ENCODE measurements at places on chromosomes 3 and 15.

- no peak for DNase-seq
These were observed 322.6 kb upstream of the NECTIN3 start for GRCh38 chr3:110749006-110749405.

DNA sequence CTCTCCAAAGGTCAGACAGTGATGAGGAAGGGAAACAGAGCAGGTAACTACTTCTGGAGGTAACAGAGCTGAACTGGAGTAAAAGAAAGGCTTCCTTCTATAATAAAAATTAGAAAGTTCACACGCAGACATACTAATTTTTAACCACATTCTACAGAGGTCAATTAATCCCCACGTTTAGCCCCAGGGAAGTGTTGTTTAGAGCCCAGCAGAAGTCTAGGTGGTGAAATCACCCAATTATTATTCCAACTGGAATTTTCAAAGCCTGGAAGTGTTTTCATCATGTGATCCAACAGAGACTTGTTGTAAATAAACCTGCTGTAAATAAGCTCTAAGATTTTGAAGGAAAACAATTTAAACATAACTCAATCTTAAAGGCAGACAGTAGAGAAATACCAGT lies 6.8 kb downstream of the ALDH1A2 start:
- DNase-seq, result no peak

GRCh38 chr15:73368301-73369136 lies at the start of gene HCN4:
HCN4 (minus strand) TSS chr15:73368958; CDS start chr15:73368270, 688 bp downstream.
- DNase-seq, result no peak

DNA sequence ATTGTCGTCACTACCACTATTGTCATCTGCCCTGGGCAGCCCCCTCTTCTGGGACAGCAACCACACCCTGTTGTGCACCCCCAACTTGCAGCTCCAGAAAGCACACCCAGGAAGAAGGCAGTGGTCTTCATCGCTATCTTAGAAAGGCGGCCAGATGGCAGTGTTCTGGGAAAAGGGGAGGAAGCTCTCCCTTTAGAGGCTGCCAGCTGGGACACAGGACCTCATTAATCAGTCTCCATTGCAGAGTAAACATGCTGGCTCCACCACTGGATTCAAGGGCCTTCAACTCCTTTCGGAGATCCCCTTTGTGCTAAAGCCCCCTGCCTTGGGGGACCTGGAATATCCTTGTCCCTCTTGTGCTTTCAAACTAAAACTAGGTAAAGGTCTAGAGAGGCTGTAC lies 199.3 kb upstream of the LINGO1 start:
- no peak for DNase-seq

DNA sequence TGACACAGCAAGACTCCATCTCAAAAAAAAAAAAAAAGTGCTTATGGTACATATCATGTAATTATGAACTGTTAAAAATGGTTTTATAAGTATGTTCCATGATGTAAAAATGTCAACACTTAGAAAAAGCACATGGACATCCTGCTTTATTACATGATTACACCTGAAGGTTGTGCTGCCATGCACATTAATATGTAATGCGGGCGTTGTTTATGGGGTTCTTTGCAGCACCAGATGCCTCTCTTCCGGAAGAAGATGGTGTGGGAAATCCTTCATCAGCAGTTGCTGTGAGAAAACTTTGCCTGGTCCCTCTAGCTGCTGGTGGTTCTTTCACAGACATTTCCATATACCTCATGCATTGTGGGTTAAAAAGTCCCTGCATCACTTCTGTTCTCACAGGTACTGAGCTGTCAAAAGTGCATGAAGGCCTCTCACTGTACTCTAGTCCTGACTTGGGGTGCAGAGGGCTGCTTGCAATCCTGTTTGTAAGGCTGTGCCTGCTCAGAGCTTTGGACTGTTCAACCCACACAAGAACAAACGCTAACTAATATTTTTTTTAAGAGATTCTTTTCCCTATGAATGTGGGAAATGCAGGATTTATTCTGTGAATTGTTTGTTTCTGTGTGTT lies 43.6 kb downstream of the SENP2 start:
- no peak for DNase-seq

DNA sequence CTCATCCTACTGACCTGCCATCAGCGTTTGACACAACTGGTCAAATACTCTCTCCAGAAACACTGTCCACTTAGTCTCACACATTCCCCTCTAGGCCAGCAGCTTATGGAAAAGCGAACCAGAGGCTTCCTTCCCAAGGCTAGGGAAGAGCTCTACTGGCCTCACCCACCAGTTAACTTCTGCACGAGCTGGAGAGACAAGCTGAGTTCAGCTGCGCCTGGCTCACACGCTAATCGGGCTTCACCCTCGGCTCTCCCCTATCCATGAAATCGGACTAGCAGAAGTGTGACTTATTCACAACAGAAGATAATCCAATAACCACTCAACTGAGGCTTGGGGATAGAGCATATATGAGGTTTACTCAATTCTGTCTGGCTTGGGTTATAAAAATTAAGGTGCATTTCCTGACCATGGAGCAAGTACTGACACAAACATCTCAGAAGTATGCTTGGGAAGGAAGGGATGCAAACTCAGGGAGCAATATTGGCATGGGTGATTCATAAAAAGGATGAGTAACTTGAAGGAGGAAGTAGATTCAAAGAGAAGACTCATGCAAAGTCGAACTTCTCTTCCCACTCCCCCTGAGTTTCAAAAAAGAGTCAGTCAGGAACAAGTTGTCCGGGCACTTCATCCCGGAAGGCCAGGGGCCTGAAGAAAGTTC lies 73.1 kb downstream of the XXYLT1 start:
- DNase-seq, result no peak

DNA sequence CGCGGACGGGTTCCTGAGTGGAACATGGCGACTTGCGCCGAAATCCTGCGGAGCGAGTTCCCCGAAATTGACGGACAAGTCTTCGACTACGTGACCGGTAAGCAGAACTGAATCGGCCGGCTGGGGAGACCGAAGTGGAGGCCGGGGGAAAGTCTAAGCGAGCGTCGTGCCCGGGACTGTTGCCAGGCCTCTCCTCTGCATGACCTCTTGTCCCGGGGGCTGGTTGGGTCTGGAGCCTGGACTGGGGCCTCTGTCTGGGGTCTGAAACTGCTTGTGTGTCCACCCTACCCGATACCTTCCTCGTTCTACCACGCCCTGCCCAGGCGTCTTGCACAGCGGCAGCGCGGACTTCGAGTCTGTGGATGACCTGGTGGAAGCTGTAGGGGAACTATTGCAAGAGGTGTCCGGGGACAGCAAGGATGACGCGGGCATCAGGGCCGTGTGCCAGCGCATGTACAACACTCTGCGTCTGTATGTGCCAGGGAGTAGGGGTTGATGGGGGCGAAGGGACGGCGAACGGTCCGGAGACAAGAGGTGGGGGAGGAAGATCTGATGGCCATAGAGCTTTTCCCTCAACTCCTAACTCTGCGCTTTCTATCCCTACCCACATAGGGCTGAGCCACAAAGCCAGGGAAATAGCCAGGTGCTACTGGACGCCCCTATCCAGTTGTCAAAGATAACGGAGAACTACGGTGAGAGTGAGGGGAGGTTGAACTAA lies at the start of gene ABCF3:
TSS of gene ABCF3 (plus strand) at position 16 of the 718 bp plus-strand sequence. CDS start at position 25, 9 bp downstream.
- DNase-seq, result no peak

DNA sequence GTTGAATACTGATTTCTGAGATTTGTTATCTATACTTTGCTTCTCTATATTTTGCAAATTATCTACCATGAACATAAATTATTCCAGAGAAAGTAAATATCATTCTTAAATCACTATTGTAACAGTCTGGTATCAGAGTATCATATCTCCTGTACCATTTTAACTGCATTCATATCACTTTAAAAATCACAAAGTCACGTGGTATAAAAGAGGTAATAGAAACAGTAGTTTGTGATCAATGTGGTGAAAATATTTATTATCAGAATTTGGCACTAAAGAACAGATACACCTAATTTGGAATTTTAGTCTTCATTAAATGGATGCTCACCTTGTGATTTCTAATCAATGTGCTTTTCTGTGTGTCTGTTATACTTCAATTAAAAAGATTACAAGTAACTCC lies 47.8 kb downstream of the P3H2 start:
- no peak for DNase-seq

DNA sequence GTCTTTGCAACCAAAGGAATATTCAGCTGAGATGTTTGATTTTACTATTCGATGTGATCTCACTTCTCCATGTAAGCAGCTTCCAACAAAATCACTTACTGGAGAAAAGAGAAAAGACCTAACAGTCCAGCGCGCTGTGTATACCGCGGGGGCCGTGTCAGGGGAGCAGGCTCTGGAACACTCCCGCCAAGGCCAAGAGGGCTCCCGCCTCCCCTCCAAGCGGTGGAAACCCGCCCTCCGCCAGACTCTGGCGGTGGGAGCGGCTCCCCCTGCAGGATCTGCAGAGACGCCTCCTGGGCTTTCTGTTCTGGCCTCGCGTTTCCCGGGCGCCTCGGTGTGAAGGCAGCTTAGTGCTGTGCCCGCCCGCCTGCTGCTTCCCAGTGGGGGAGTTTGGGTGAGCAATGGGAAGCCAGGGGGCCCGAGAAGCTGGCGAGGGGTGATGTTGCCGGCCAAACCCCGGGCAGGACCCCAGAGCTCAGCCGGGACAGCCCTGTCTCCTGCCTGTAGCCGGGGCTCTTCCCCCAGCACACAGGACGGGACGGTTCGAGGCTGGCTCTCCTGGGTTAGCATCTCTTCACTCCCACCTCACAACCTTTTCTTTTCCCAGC lies 36.3 kb downstream of the CHST14 start:
- DNase-seq, result no peak

GRCh38 chr3:191682961-191683360 lies 222.0 kb downstream of the PYDC2 start:
- no peak for DNase-seq

DNA sequence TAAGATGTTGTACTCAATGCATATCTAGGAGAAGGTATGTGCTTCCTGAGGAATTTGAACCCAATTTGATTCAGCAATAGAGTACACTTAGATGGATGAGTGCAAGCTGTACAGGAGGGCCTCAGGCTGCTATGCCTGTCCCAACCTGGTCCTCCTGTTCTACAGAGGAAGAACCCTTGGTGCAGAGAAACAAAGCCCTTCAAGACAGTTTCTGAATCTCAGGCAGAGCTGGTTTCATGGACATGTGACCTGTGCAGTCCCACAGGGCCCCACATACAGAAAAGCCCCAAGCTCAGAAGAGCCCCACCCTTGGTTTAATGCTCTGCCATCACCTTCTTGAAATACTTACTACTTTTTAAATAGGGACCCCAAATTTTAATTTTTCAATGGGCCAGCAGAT lies 15.3 kb downstream of the FOXP1 start:
- DNase-seq, result no peak

DNA sequence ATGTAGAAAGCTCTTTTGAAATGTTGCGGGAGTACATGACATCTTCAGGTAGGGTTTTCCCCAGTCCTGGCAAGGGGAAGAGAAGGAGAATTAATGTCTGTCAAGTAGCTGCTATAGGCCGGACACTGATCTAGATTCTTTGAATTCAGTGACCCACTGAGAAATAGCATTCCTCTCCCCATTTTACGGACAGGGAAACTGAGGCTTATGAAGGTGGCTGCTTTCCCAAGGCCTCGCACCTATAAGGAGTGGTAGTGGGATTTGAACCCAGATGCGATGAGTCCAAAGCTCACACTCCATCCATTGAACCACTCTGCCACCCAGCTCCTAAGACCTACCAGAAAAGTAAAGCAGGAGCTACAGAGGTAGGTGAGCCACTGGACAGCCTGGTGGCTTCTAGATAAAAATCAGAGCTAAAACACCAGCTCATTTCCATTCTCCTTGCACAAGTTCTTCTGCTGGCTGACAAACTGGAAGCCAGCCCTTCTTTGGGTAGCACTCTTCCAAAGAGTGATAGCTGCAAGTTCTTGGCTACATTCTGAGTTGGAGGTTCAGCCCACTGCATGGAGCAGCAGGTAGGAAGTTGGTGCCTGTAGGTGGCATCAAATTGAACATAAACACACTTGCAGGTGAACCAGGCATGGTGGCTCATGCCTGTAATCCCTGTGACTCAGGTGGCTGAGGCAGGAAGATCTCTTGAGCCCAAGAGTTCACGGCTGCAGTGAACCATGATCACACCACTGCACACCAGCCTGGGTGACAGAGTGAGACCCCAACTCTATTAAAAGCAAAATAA lies 22.0 kb downstream of the ZNF710 start:
- DNase-seq, result no peak

GRCh38 chr3:192188218-192188835 lies 539.0 kb downstream of the FGF12 start:
- no peak for DNase-seq

DNA sequence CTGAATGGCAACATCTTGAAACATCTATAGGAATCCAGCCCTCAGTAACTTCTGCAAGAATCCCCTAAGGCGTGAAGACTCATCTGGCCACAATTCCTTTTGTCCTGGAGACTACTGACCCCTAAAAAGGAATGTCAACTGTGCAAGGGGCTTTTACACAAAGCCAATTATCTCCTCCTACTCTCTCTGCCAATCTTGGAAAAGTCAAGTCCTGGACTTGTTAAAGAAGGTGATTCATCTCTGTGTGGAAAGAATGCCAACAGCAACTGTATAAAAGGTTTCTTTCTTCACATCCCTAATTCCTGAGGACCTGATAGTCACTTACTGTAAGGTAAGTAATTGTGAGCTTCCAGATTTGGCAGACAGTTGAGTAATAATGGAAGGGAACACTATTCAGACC lies 22.3 kb downstream of the THRB start:
- no peak for DNase-seq

- DNase-seq, result no peak
These were observed 120.1 kb downstream of the ABHD5 start for GRCh38 chr3:43810797-43811196.

- no peak for DNase-seq
These were observed 142.4 kb downstream of the CHDH start for GRCh38 chr3:53703630-53704362.

DNA sequence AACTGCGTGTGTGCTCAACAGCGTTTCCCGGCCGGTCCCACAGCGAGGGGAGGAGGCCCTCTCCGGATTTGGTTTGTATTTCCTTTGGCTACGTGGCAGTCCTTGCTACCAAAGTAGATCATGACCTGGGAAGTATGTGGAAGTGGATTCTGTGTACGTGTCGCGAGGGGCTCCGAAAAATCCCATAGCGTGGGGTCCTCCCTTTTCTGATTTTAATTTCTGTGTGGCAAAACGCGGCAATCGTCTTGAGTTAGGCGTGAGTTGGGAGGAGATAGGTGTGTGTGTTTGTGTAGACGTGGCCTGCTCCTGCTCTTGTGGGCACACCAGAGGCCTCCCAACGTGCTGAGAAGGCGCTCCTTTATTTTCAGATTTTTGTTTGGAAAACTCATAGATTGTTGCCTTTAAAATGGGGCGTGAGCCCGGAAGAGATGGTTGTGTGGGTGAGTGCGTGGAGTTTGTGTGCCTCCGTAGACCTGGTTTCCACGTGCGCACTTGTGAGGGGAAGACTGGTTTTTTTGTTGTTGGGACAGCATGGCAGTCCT lies 1.2 kb downstream of the TRIM71 start:
- no peak for DNase-seq

Measured in T1000 (cell line).